ENCODE measurements at places on chromosomes 5 and 9.

GRCh38 chr9:108394726-108395125 lies 461.1 kb downstream of the ACTL7B start:
- no peak for DNase-seq

DNA sequence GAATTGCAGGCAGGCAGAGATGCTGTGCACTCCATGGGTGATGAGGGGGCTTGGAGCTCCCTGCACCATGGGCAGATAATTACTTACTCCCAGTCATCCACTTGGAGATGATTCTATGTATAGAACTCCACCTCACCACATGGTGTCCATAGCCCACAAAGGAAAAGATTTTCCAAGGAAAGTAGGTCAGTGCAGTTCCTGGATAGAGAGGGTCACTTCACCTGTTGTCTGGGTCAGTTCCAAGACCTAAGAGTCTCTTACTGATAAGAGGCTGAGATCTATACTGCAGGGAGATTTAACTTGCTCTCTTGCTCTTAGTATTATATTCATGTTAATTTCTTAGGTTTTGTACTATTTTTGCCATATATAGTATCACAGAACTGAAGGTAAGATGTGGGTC lies 113.9 kb upstream of the BRINP1 start:
- no peak for DNase-seq

DNA sequence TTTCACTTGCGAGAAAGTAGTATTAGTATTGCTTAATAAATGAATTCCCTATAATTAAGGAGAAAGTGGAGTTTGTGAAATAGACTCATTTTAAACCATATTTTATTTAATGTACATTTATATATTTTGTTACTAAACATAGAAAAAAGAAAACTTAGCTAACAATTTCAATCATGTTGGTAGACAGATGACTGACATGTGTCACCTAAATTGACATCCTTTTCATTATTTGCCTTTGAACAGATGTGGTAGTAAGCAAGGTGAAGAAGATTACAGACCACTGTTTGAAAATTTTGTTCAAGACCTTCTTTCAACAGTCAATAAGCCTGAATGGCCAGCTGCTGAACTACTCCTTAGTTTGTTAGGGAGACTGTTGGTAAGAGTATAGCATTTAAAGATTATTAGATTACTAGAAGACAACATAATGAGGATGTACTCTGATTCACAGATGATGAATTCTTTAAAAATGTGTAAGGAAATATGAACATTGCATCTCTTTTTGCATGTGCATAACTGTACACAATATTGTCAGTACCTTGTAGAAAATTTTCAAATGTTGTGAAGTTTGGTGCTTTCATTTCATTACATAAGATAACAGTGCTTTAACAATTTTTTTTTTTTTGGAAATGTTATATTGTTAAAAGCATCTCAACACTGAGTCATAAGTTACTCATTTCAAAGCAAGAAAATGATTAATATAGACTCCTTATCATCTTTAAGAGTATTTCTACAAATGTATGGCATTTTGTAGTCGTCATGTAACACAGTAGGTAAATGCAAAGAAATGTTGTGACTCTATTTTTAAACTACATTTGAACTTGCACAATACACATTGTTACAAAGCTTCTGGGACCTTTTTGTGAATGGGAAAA lies 139.5 kb downstream of the NIPBL start:
- DNase-seq, result no peak

GRCh38 chr9:79279356-79279755 lies 292.4 kb upstream of the TLE4 start:
- DNase-seq, result no peak

- no peak for DNase-seq
Measured at GRCh38 chr5:153654504-153655200, 164.2 kb downstream of the GRIA1 start.

- peak; percentile 62 for DNase-seq
Measured at GRCh38 chr9:99172124-99173091, 49.3 kb downstream of the ALG2 start.

DNA sequence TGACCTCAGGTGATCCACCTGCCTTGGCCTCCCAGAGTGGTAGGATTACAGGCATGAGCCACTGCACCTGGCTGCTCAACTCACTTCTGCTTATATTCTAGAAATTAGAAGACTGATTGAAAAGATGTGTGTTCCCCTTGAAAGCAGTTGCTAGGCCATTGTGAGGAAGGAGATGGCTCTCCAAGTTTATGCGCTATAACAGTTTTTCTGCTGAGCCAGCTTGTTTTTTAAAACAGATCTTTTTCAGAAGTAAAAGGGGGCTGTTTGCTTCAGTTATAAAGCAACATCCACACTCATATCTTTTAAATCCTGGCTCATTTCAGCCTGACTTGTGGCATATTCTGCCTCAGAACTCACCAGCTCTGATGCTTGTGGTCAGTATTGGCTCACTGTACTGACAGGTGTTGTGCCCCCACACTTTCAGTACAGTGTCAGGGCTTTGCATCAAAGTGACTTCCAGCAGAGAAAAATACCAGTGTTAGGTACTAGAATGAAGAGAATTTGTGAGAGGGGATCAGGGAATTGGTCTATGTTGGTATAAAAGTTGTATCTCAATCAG lies 49.4 kb downstream of the NUP214 start:
- no peak for DNase-seq

GRCh38 chr5:42547141-42547540 lies 123.9 kb downstream of the GHR start:
- DNase-seq, result no peak

DNA sequence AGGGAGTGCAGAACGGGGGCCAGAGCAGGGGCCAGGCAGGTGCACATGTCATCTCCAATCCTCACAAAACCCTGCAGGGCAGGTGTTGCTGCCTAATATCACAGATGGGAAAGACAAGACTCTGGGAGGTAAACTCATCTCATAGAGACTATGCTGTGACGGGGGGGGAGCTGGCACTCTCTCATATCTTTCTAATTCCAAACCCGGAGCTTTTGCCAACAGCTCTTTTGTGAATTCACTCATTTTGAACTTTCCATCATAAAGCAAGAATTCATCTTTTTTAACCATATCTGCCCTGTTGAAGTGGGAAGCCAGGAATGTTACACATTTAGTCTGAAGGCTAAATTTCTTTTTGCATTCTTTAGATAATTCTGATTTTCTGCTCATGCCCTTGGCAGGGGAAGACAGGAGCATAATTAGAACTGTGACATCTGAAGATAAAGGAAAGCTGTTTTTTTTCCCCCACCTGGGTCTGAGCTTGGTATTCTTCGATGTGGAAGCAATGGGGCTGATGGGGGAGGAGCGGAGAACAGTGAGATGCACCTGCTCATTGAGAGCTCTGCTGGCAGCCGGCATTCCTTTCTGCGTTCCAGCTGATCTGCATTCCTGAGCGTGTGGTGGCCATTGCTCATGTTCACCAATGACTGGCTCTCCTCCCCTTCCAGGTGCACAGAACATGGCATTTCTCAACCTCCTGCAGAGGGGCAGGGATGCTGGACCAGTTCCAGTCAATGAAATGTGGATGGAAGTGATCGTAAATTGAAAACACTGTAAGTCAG lies 159.2 kb downstream of the NSG2 start:
- DNase-seq, result peak; percentile 72

- no peak for DNase-seq
Measured at GRCh38 chr5:96408841-96409538, 24.1 kb downstream of the PCSK1 start.

DNA sequence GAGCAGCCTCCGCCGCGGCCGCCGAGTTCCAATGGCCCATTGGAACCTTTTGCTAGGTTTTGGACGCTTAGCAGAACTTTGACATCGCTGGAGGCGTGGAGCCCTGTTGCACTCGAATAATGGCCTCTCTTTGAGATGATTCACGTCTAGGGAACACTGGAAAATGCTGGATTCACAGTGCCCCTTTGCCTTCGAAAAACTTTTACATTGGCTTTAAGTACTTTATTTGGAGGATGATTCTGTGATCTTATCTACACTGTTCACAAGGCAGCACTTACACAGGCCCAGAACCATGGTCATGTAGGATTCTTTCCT lies 536 bp upstream of the PPIC start:
- no peak for DNase-seq

DNA sequence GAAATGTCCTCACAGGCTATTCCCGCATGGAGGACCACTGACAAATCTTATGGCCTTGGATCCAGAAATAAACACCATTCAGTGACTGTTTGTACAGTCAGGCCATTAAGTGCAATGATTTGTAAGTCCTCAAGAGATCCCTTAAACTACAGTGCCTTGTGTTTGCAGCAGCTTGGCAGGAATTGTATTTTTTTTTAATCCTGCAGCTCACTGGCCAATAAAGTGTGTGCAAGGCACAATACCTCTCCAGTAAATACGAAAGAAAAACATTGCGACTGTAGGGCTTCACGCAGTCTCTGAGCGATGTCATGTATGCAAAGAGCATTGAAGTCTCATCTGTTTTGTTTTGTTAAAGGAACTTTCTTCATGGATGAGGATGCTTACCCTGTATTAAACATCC lies 74.2 kb upstream of the TUSC1 start:
- no peak for DNase-seq

DNA sequence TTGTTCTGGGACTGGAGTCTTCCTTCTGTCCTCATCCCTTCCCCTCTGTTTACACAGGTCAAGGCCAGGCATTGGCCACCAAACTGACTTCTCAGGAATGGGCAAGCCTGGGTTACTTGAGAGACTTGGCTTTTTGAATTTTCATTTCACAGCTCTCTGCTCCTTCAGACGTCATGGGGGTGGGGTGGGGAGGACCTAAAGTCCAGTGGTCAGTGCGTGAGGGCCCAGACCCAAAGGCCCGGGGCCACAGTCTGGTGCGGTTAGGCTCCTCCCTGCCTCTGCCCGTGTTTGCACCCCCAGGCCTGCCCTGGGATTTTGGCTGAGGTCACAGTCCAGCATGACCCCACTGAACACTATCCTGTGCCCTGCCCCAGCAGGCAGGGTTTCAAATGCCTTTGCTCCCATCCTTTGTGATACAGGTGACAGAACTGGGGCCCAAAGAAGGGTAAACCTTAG lies 4.1 kb upstream of the CXXC5 start:
- DNase-seq, result no peak

- DNase-seq, result no peak
Measured at GRCh38 chr9:88828018-88828417, 163.2 kb upstream of the S1PR3 start.

- DNase-seq, result no peak
Measured at GRCh38 chr9:93467462-93467861, 14.1 kb upstream of the FAM120AOS start.

GRCh38 chr9:2021731-2022130 lies 6.6 kb downstream of the SMARCA2 start:
- DNase-seq, result peak; percentile 78

GRCh38 chr9:78261403-78262001 lies 25.6 kb downstream of the CEP78 start:
- no peak for DNase-seq

DNA sequence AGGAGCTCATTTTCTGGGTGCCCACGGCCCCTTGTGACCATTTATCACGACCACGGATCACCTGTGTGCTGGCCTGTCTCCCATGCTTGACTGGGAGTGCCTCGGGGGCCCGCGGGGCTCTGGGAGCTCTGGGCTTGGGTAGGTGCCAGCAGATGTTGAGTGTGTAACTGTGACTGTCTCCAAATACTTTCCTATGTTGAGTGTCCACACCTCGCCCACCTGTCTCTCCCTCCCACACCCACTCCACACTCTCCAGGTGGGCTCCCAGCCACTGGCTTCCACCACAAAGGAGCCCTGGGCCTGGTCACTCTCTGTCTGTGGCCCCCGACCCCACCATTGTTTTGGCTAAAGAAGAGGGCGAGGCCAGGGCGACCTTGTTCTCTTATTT lies 196.4 kb downstream of the CDK5RAP2 start:
- DNase-seq, result no peak

DNA sequence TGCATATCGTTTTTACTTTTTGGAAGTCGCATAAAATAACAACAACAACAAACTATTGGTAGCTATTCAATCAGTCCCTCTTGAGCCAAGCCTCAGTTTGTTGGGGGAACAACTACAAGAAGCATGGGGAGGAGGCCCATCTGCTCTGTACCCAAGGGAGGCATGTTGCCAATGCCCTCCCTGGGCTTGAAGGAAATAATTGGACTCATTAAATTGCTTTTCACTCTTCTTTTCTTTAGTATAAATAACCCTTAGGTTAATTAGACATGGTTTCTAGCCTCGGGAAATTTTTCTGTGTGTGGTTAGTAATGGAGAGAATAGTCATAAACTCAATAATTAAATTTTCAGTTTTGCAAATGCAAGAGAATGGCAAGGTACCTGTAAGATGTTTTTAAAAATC lies 500.7 kb downstream of the TLE4 start:
- no peak for DNase-seq

GRCh38 chr5:84257061-84257460 lies 127.6 kb downstream of the EDIL3 start:
- no peak for DNase-seq

DNA sequence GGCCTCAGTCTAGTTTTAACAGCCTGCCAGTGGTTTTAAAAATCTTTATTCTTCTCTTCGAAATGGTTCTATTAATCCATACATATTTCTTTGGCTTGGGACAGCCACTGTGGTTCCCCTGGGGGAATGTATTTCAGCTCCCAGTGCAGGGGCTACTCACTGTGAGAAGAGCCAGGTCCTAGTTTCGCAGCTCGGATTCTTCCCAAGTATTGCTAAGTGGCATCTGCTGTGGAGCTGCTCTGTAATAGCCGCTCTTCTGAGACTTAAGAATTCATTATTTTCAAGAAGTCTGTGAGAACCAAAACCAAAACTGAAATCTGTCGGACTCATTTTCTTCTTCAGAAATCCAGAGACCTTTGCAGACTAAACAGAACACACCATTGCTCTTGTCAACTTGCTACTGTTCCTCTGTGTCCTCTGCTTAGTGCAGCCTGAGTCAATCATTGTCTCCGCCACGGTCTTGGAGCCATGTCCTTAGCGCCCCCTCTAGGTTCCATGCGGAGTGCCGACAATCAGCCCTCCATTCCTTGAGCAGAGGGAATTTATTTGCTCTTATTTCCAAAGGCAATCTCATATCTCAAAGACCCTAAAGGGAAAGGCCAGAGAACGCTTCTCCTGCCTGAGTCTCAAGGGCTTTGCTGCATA lies 478.2 kb downstream of the SPATA31D1 start:
- DNase-seq, result peak; percentile 65

DNA sequence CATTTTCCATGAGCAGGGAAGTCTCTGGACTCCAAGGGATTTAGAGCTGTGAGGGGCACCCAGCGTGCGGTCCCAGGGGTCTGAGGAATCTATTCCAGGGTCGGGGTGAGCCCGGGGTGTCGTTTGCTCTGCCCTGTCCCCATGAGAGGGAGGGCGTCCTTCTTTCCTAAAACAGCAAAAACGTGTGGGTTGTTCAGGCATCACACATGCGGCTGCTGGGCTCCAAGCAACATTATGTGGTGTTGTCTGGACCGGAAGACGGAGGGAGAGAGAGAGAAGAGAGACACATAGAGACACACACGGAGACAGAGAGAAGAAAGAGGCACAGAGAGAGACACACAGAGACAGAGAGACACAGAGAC lies 42.7 kb upstream of the COL5A1 start:
- DNase-seq, result no peak

DNA sequence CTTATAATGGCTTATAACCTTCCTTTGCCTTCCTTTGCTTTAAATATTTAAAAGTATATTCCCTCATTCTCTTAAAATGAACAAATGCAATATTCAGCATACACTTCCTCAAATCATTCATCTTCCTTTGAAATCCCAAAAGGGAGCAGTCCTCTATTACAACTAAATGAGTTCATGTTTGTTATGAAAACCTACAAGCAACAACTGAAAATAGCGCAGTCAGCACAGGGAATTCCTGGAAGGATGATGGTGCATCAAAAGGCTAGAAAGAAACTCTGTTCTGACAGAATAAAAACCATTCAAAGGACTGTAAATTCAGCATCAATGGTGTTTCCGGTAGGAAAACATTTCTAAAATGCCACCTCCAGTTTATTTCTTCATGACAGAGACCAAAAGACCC lies 3.3 kb downstream of the NR6A1 start:
- no peak for DNase-seq

GRCh38 chr9:129458155-129458661 lies 162.7 kb downstream of the C9orf50 start:
- DNase-seq, result no peak

Data from ELF-1 (cell line).